Activated CD8-positive, alpha-beta memory T cell treated with anti-CD3 and anti-CD28 coated beads for 1 hour (primary cell): ENCODE measurements at places on chromosomes 6 and 20.
A peak's percentile ranks its signal among the peaks of the same experiment; 100 is the strongest.

DNA sequence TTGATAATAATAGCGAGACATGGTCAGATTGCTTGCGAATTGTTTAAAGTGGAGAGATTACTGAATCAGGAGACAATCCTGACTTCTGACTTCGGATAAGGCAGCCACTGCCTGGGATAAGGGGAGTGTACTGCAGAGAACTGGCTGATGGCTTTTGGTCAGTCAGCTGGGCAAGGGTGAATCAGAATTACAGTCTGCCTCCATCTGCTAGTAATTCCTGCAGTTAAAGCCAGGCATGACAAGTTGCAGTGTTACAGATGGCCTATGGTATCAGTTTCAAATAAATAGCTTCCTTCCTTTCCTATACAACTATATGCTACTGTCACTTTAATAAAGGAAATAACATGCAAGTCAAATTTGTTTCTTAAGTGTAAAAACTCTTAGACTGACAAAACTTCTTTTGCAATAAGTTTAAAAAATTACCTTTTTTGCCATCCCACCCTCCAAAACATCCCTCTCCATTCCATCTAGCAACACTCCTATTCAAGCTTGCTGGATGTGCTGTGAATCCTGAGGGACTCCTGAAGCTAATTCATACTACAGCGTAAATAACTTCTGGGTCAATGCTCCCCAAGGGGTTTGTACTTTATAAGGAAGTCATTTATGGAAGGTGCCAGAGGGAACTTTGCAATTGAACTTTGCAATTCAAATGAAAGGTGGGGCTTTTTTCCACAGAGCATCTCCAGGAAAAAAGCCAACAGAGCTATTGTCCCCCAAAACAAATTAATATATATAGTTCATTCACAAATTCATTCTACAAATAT lies 245.2 kb downstream of the ADGRB3 start:
- no peak for DNase-seq

GRCh38 chr6:88374553-88374952 lies 208.4 kb upstream of the CNR1 start:
- DNase-seq, result no peak

GRCh38 chr6:150632785-150633485 lies 33.2 kb downstream of the PLEKHG1 start:
- no peak for DNase-seq

DNA sequence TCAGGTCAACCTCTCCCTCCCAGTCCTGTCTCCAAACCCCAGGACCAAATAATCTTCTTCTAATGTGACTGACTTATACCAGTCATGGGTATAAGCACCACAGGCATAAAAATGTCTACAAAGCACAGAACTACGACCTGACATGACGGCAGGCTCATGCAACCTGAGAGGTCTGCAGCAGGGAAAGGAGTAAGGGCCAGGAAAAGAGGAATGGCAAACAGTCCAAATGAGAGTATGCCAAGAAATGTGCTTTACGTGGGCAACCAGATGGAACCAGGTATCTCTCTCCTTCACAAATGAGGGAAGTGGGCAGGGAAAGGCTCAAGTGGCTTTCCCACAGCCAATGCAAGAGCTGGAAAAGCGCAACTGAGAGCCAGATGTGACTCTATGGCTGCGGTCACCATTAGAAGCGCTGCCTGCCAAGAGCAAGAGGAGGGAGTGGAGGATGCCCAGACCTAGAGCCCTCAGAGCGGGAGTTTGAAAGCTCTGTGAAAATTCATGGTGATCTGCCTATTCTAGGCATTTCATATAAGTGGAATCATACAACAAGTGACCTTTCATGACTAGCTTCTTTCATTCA lies 6.0 kb downstream of the APMAP start:
- no peak for DNase-seq

GRCh38 chr20:17612287-17612991 lies 42.6 kb downstream of the DSTN start:
- peak; percentile 19 for DNase-seq

DNA sequence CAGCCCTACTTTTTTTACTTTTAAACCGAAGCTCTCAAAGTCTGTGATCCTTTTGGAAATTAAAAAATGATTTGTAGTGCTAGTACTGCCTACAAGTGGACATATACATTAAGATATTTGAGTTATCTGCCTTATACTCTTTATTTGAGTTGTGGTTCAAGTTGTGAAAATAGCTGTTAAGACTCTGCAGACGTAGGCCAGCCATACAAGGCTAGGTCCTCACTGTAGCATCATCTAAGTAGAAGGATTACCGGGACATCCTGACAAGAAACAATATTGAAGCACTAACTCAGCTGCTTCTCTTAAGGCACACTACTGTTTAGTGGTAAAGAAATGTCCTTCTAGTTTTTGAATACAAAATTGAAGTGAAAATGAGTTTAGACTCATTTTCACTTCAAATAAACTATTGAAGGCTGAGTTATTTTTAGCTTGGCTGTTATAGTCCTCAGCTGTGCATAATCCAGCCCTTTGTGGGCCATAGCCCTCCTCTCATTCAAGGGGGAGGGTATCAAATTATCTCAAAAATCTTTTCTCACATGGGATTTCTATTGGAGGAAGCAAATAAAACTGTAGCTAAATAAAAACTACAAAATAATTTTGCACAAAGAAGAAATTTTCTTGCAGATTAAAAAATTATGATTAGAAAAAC lies 68.1 kb downstream of the JAG1 start:
- DNase-seq, result no peak

DNA sequence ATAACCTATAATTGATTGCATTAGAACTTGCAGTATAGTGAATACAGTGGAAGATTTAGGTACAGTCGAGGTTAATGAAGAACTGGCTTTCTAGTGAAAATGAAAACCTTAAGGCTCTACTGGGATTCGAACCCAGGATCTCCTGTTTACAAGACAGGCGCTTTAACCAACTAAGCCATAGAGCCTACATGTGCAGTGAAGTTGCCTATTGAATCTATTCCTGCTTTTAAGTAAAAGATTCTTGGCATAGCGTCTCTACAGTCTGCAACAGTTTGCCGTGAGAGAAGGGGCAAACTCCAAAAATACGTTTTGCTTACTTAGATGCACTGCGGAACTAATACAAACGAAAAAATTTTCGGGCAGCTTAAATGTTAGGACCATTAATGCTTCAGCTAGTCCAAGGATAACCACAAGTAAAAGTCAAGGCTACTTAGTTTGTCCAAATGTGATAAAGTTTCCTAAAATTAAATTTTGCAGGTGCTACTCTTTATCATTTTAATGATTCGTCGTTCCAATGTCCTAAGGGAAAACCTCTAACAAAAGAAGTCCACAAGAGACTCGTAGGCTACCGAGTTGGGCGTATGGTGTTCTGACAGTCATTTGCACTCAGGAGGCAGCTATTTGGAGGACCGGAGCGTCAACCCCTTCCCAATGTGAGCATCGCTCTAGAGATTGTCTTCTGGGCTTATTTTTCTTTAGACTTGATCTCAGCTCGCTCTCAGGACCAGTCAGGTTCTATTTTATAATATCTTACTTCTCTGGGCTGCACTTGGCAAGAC lies 31.3 kb upstream of the ZSCAN23 start:
- DNase-seq, result no peak

DNA sequence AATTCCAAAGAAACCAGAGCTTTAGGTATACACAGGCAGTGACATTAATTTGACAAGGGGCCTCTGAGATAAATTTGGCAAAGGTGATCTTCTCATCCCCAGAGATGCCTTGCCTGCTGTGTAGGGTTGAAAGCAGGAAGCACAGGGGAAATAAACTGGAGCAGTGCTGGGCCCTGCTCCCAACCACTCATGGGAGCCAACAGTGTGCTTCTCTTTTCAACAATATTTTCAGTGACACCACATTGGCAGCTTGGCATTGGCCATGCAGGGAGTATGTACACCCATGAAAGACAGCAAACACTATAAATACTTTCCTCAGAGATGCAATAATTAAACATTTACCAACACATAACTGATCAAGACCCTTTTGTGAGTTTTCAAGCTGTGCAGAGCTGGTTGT lies 90.7 kb upstream of the F13A1 start:
- DNase-seq, result no peak

DNA sequence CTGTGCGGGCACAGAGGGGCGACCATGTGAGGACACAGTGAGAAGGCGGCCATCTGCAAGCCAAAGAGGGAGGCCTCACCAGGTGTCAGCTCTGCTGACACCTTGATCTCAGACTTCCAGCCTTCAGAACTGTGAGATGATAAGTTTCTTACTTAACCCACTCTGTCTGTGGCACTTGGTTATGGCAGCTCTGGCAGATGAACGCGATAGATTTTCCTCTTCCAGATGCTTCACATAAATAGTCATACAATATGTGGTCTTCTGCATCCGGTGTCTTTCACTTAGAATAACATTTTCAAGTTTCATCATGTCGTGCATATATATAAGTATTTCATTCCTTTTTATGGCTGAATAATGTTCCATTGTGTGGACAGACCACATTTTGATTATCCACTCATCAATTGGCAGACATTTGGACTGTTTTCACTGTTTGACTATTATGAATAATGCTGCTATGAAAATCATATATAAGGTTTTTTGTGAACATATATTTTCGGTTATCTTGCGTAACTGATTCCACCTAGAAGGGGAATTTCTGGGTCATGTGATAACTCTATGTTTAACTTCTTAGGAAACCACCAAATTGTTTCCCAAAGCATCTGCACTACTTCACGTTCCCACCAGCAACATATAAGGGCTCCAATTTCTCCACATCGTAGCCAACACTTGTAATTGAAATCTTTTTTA lies 30.2 kb downstream of the PRR18 start:
- DNase-seq, result no peak

DNA sequence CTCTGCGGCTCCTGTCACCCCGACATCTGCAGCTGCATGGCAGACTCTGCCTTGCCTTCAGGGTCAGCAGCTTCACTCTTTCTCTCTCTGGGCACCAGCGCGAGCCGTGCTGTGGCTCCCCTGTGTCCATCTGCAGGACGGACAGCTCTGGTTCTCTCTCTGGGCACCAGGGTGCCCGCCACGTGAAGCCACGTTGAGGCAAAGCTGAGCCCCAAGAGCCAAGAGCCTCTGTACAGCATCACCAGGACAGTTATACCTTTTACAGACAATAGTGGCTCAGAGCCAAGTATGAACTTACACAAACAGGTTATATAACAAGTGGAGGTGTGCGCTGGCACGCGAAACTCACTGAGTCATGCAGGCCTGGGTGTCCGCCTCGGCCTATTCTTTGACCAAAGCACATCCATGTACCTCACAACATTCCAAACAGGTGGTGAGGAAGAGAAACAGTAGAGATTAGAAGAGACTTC lies 50.8 kb downstream of the FAM50B start:
- DNase-seq, result no peak

DNA sequence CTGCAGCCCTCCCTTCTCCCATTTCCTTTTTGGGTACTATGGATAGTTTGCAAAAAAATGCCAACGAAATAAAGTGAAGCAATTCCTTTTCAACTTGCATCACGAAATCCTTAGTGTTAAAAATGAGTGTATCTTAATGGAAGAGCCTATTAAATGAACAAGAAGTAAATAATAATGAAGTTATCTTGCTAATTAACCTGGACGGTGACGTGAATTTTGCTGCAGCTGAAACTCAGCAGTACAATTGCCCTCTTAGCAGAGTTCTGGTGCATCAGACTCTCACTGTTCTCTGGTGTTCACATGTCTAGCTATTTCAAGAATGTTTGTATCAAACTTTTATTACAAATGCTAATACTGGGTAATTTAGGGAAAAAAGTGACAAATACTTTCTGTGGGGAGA lies 119.7 kb upstream of the HDAC2 start:
- DNase-seq, result no peak

GRCh38 chr20:1423625-1424106 lies 30.8 kb upstream of the FKBP1A start:
- no peak for DNase-seq

DNA sequence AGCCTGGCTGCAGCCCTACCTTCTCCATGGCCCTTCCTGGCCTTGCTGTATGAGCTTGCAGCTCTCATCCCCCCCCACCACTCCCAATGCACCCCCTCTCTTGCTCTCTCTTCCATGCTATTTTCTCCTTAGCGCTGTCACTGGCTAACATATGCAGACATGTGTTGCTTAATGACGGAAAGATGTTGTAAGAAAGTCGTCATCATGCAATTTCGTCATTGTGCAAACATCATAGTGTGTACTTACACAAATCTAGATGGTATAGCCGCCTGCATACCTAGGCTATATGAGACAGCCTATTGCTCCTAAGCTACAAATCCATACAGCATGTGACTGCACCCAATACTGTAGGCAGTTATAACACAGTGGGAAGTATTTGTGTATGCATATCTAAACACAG lies 27.0 kb downstream of the ANGPT4 start:
- no peak for DNase-seq

- DNase-seq, result no peak
These were observed 59.2 kb downstream of the SYNJ2 start for GRCh38 chr6:158040804-158041347.

DNA sequence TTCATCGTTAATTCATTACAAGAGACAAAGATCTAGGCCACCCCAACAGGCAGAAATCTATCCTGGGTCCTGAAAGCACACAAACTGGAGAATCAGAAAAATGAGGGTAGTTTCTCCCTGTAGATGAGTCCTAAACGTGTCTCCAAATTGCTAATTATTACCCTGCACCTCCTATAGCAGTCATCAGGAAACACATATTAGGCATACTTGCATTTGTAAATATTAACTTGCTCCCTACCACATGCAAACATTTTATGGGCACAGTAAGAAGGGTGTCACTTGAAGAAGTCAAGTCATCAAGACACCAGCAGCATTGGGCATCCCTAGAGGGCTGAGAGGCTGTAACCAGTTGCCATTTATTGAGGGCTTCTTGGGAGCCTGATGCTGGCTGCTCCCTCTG lies 17.9 kb upstream of the SIRPB1 start:
- DNase-seq, result no peak

- no peak for DNase-seq
These were observed 72.4 kb downstream of the ADTRP start for GRCh38 chr6:11706171-11706570.

- DNase-seq, result no peak
These were observed 7.2 kb downstream of the KIF16B start for GRCh38 chr20:16566080-16566479.

DNA sequence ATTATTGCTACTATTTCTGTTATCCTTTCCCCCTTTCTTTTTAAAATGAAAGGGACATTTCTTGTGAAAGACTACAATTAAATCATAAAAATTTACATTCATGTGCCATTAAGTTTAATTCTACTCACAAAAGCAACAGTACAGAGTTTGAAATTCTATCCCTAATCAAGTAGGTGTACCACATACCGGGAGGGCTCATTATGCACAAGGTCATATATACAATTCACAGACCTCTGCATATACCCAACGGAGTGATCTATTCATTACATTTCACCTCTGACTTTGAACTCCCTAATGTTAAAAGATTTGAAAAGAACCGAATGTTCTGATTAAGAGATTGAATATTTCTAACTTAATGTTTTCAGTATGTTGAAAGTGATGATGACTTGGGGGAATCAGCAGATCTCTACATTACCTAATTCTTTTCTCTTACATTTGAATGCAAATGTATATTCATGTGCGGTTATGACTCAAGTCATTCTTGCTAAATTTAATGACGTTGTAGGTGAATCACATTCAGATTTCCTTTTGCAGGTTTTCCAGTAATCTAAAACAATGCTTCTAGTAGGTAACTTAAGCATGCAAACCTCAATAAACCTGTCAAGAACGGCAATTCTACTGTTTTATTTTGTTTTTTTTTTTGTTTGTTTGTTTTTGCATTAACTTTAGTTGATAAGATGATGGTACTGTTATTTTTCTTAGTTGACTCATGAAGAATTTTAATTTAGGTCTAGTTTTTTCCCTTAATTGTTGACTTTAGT lies 7.3 kb downstream of the EYA4 start:
- DNase-seq, result no peak

GRCh38 chr20:37142708-37143107 lies 36.4 kb upstream of the RPN2 start:
- DNase-seq, result no peak
